K562 (cell line): ENCODE measurements at places on chromosomes 3 and 15. TPM values are rescaled to one million over a fixed set of nuclear protein-coding genes. Genes with fewer than 3 reads are reported as not detected.

Gene ZNF502
- 0.65 and 0.73 TPM in 2 replicates for total RNA-seq

Gene AGBL1
- total RNA-seq = not detected in 2 replicates

Gene TXNRD3
- total RNA-seq = 1.5 and 2.1 TPM in 2 replicates

Gene HDDC3
- 42.6 and 43.0 TPM in 2 replicates for total RNA-seq

Gene ACOX2
- total RNA-seq = not detected in 2 replicates

Gene SLC12A1
- not detected in 2 replicates for total RNA-seq

Gene TM4SF1
- total RNA-seq = 0.44 and 0.67 TPM in 2 replicates

Gene ITIH1
- total RNA-seq = 0.11 and 0.31 TPM in 2 replicates

Gene GOLGA6L1
- not detected in 2 replicates for total RNA-seq

GRCh38 chr3:45272828-45273470 is 46.9 kb upstream of the TMEM158 start:
- H3K27ac ChIP-seq = peak overlapping the region; percentile 93
- H3K36me3 ChIP-seq = no peaks in the 10 kb centered on the region
- peaks cover 50% of the 10 kb centered on the region for H3K4me1 ChIP-seq

GRCh38 chr3:148605521-148605920 is 92.2 kb upstream of the AGTR1 start:
- no peak for DNase-seq
- no peaks in the 10 kb centered on the region for H3K36me3 ChIP-seq
- no peaks in the 10 kb centered on the region for H3K4me1 ChIP-seq
- no peak overlapping the region for H3K4me3 ChIP-seq
- H3K27me3 ChIP-seq = no peaks in the 10 kb centered on the region

GRCh38 chr3:182241766-182242488 is 530.2 kb downstream of the SOX2 start:
- no peak for DNase-seq

- H3K27me3 ChIP-seq = no peaks in the 10 kb centered on the region
- H3K4me1 ChIP-seq = no peaks in the 10 kb centered on the region
- no peak for DNase-seq
- no peak overlapping the region for H3K4me3 ChIP-seq
- no peak overlapping the region for H3K27ac ChIP-seq
- no peaks in the 10 kb centered on the region for H3K36me3 ChIP-seq
Measured at GRCh38 chr3:162555761-162556160, 1059.2 kb downstream of the OTOL1 start.

GRCh38 chr3:54426381-54426780 is 304.0 kb downstream of the CACNA2D3 start:
- H3K4me3 ChIP-seq = no peak overlapping the region
- no peaks in the 10 kb centered on the region for H3K36me3 ChIP-seq
- H3K27me3 ChIP-seq = no peaks in the 10 kb centered on the region
- no peak overlapping the region for H3K27ac ChIP-seq
- H3K4me1 ChIP-seq = no peaks in the 10 kb centered on the region

- no peak overlapping the region for H3K4me3 ChIP-seq
- H3K27ac ChIP-seq = peak overlapping the region; percentile 71; the same call in 2 of the 3 replicates
- no peaks in the 10 kb centered on the region for H3K27me3 ChIP-seq
- no peak for DNase-seq
Measured at GRCh38 chr3:52983336-52983807, 62.5 kb downstream of the SFMBT1 start.

DNA sequence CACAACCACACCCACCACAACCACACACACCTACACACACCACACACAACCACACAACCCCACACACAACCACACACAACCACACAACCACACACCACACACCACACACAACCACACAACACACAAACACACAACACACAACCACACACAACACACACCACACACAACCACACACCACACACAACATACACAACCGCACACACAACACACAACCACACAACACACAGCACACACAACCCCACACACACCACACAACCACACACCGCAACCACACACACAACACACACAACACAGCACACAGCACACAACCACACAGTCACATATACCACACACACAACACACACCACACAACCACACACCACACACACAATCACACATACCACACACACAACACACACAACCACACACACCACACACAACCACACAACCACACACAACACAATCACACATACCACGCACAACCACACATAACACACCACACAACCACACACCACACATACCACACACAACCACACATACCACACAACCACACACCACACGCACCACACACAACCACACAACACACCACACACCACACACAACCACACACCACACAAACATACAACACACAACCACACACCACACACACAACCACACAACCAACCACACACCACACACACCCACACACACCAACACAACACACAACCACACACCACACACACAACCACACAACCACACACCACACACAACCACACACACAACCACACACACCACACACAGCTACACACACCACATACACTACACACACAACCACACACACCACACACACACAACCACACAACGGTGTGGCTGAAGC is 23.7 kb downstream of the CPN2 start:
- H3K36me3 ChIP-seq = no peaks in the 10 kb centered on the region
- no peak overlapping the region; the same call in 2 of the 3 replicates for H3K27ac ChIP-seq
- peaks cover 45% of the 10 kb centered on the region for H3K27me3 ChIP-seq
- DNase-seq = no peak
- no peak overlapping the region for H3K4me3 ChIP-seq
- peaks cover 52% of the 10 kb centered on the region for H3K4me1 ChIP-seq

GRCh38 chr3:114336122-114336697 is 42.4 kb downstream of the TIGIT start:
- no peak for DNase-seq
- H3K36me3 ChIP-seq = no peaks in the 10 kb centered on the region
- no peaks in the 10 kb centered on the region for H3K4me1 ChIP-seq
- H3K27ac ChIP-seq = no peak overlapping the region
- no peak overlapping the region for H3K4me3 ChIP-seq

GRCh38 chr15:77632534-77633133 is at the start of gene LINGO1:
Gene LINGO1, minus strand, starts transcription at chr15:77632912. Its CDS starts 597 bp downstream, at chr15:77632315.
- peaks cover 55% of the 10 kb centered on the region for H3K4me1 ChIP-seq
- H3K36me3 ChIP-seq = no peaks in the 10 kb centered on the region
- peak within 1 kb of the TSS; percentile 48 for H3K4me3 ChIP-seq
- H3K27me3 ChIP-seq = peaks cover 6% of the 10 kb centered on the region; the same call in 1 of the 3 replicates
- peak; percentile 75 for DNase-seq
- H3K27ac ChIP-seq = peak within 1 kb of the TSS; percentile 75

GRCh38 chr15:40471105-40471807 is 472 bp downstream of the CHST14 start:
- peak overlapping the region; percentile 53 for H3K4me3 ChIP-seq
- peak overlapping the region; percentile 74 for H3K27ac ChIP-seq
- H3K27me3 ChIP-seq = no peaks in the 10 kb centered on the region
- peaks cover 19% of the 10 kb centered on the region for H3K36me3 ChIP-seq
- H3K4me1 ChIP-seq = peaks cover 44% of the 10 kb centered on the region
